NCI-H187 (cell line): ENCODE measurements at places on chromosomes 16 and 17.

DNA sequence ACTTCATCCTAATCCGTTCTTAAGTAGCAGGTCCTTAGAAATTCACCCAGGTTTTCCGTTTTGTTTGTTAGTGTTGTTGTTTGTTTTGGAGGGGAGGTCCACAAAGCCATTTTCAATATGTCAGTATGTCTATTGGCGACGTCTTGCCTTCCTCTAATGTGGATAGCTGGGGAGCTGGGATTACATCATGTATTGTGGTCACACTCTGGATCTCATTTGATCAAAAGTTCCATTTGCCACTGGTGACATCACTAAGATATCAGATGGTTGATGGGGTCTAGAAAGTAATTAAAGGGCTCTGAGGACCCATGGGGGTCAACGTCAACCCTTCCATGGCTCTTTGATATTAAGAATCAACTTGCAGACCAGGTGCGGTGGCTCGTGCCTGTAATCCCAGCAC lies 2.7 kb upstream of the EPN3 start:
- no peak for DNase-seq

- no peak for DNase-seq
Measured at GRCh38 chr17:22443061-22443460, 750.7 kb downstream of the KCNJ18 start.

DNA sequence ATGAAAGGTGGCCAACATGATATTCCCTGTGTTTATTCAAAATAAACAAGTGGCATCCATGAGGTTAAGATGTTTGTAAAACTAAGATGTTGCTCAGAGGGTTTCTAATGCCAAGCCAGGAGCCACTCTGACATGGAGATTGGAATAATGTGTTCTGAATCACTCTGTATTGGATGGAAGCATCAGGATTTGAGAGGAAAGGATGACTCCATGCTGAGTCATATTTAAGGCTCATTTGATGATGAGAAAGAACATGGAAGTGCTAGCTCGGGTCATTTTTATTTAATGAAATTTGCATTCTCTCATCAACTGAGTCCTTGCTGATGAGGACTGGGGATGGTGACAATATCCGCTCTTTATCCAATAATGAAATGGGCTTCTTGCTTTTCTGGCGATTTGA lies 6.2 kb downstream of the VAT1L start:
- no peak for DNase-seq

DNA sequence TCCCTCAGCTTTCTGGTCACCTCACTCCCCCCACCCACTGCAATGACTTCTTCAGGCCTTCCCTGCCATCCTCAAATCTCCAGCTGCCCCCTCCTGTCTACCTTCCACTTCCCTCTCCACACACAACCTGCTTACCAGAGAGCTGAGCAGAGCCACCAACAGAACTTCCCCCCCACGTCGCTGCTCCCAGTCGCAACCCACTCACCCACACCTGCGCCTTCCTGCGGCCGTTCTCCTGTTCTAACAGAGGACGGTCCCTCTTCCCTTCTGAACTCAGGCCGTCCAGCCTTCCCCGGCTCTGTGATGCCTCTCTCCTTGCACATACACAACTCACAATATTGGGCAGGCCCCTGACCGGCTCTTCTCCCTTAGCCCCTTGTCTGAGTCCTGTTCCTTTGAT lies 13.6 kb upstream of the NLRC5 start:
- no peak for DNase-seq

- no peak for DNase-seq
Measured at GRCh38 chr16:89026121-89026612, 49.2 kb upstream of the CBFA2T3 start.

DNA sequence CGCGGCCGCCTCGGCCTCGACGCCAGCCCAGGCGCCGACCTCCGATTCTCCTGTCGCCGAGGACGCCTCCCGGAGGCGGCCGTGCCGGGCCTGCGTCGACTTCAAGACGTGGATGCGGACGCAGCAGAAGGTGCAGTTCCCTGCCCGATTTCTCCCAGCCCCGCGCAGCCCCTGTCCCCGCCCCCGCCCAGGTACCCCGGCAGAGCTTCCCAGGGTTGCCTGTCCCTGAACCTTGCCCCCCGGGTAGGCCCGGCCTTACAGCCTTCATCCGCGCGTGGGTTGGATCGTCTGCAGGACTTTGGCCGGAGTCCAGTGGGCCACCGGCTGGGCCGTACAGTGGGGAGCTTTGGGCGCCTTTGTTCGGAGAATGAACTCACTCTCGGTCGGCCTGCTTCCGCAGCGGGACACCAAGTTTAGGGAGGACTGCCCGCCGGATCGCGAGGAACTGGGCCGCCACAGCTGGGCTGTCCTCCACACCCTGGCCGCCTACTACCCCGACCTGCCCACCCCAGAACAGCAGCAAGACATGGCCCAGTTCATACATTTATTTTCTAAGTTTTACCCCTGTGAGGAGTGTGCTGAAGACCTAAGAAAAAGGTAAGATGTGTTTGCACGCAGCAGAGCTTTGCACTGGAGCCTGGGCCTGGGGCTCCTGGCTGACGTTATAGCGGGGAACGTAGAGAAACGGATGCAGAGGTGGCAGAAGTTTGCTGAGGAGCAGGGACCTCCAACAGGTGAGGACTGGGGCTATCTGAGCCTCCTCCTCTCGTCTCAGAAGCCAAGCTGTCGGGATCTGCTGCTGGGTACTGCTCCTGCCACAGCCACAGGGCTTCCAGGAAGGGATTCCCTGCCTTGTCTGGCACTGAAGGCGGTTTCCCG lies 593 bp downstream of the GFER start:
- no peak for DNase-seq

- no peak for DNase-seq
Measured at GRCh38 chr17:57649731-57650484, 95.2 kb downstream of the CCDC182 start.

GRCh38 chr17:77474292-77474988 lies 333.7 kb downstream of the SEC14L1 start:
- DNase-seq, result no peak

DNA sequence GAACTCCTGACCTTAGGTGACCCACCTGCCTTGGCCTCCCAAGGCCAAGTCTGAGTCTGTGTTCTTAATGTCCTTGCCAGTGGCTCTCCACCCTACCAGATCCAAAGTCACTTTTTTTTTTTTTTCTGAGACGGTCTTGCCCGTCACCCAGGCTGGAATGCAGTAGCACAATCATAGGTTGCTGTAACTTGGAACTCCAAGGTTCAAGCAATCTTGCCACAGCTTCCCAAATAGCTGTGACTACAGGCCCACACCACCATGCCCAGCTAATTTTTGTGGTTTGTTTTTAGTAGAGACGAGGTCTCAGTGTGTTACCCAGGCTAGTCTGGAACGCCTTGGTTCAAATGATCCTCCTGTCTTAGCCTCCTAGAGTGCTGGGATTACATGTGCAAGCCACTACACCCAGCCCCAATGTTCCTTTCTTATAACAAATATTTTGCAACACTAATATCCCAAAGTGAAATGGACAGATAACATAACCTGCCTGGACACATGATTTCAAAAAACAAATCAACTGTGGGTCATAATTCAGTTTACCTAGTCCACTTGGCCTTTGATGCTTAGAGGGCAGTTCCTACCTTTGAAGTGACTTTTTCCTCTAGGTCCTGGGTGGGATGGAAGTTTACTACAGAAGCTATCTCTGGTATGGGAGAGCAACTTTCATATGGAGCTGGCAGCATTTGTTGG lies 4.0 kb upstream of the RAPGEFL1 start:
- DNase-seq, result no peak

GRCh38 chr16:27355610-27356009 lies 41.8 kb downstream of the IL4R start:
- DNase-seq, result no peak

GRCh38 chr16:19499481-19499880 lies 22.4 kb downstream of the GDE1 start:
- no peak for DNase-seq

GRCh38 chr17:64332502-64332901 lies 58.2 kb downstream of the PECAM1 start:
- no peak for DNase-seq

GRCh38 chr17:10772425-10773380 lies 31.2 kb downstream of the TMEM238L start:
- no peak for DNase-seq

- no peak for DNase-seq
Measured at GRCh38 chr17:57551321-57552079, 193.6 kb downstream of the CCDC182 start.
